ENCODE measurements at places on chromosomes 3 and 15.

GRCh38 chr15:83928392-83928734 is 274.4 kb downstream of the ADAMTSL3 start:
- DNase-seq: no peak

DNA sequence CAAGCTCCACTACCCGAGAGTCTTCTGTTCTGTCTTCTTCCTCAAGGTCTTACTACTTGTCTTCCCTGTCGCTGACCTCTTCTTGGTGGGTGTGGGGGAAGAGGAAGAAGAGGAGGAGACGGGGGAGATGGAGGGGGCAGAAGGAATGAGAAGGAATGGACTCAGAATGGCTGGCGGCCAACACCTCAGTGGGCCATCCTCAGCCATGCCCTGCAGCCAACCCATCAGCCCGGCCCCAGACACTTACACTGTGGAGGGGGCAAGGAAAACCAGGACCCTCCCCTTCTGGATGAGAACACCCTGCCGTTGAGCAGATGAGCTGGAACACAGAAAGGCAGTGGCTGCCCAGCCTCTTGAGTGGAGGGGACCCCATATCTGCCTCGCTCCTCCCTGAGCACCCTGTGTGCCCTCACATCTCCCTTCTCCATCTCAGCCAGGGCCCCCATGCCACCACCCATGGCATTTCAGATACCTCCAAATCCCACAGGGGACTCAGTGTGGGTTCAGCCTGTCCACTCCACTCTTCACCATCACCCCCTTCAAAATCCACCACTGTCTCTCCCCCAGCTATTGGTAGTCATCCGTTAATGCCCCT is 45.5 kb upstream of the PRR23E start:
- no peak for DNase-seq

GRCh38 chr3:100263583-100263982 is 2.8 kb downstream of the TBC1D23 start:
- DNase-seq: no peak

DNA sequence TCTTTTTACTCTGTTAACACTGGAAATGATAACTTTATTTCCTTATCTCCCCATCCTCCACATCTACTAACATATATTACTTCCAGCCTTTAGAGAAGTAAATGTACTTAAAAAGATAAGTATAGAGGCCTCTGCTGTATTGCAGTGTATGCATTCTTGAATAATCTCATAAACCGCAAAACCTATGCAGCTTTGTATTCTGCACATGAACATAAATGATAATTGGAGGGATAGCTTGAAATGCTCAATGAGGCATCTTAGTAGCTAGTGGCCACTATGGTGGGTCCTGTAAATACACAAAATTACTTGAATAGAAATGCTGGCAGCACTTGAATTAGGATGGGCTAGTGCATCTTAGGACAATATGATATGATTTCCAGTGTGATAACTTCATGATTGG is 77.0 kb downstream of the LYSMD4 start:
- DNase-seq: no peak

Measured in astrocyte of the hippocampus (primary cell).